COLO829 (cell line): ENCODE measurements at places on chromosomes 11 and 22.

GRCh38 chr22:19420321-19420720 is 11.2 kb downstream of the HIRA start:
- DNase-seq, result no peak

DNA sequence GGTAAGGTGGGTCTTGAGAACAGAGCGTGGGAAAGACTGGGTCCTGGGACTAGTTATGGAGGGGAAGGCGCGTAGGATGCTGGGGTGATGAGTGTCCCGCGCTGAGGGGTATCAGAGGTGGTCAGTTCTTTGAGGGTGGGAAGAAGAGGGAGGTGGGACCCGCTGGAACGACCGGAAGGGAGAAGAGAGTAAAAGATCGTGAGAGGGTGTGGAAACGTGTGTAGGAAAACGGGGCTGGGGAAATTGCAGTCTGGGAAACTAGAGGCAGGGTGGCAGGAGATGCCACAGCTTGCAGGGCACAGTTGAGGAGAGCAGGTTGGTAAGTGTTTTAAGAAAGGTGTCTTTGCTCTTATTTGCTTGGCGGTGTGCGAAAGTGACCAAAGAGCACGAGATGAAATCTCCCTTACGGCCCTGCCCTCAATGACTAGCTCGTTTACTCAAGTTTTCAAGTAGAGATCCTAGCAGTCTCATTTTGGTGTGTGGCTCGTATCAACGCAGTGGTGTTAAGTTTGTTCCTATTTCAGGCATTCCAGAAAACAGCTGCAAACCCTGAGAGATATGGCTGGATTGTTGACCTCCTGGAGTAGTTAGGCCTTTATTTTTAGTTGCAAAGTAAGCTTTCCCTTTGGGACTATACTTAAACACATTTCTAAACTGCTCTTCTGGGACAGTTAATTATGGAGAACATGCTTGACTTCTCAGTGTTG is 615 bp downstream of the STT3A start:
- peak; percentile 21 for DNase-seq

DNA sequence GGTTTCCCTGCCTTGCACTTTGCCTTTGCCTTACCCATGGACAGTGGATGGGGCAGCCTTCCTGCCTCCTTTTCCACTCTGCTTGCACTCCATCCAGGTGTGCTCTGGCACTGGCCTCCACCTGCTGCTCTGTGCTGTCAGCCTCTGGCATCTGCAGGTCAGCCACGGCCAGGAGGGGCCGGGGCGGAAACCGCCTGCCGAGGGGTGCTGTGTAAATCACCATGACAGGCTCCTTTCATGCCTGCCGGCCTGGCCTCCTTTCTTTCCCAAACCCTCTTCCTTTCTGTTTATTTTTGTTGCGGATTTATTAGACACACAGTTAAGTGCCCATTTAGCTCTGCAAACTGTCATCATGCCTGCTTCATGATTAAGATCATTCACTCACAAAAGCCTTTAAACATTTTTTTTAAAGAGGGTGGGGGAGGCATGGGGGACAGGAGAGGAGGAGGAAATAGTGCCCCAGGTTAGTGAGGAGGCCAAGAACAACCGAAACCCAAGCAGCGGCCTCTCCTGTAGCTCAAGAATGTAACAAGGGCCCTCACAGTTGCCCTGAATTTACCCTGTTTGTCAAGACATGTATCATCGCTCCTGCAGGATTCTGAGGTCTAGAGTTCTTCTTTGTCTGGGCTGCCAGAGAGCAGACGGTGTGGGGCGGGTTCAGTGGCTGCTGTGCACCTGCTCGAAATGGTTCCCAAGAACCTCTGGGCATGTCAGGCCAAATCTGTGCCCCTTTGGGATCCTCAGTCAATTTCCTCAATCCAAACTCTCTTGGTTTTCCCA is 83.3 kb downstream of the BARX2 start:
- no peak for DNase-seq

DNA sequence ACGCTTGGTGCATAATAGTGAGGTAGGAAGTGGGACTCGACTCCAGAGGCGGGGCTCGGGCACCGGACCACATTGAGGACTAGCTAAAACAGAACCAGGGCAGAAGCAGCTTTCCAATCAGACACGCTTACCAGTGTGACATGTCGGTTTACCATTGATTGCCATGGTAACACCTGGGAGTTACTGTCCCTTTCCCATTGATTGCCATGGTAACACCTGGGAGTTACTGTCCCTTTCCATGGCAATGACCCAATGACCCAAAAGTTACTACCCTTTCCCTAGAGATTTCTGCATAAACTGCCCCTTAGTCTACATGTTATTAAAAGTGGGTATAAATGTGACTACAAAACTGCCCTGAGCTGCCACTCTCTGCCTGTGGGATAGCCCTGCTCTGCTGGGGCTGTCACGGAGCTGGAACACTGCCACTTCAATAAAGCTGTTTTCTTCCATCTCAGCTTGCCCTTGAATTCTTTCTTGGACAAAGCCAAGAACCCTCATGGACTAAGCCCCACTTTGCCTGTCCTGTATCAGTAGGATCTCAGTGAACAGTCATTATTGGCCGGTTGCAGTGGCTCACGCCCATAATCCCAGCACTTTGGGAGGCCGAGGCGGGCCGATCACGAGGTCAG is 77.4 kb upstream of the CRYBB3 start:
- DNase-seq, result no peak
